CD4-positive, alpha-beta T cell treated with Interleukin-4 for 4 hours (primary cell): ENCODE measurements at places on chromosomes 1 and 21.

GRCh38 chr1:84089867-84090266 is 54.2 kb upstream of the PRKACB start:
- DNase-seq: no peak

- no peak for DNase-seq
These were observed 178.6 kb downstream of the PRDM16 start for GRCh38 chr1:3247521-3248121.

GRCh38 chr1:181504399-181504842 is 21.1 kb downstream of the CACNA1E start:
- DNase-seq: no peak

GRCh38 chr1:214249651-214250050 is 31.3 kb upstream of the SMYD2 start:
- DNase-seq: no peak

DNA sequence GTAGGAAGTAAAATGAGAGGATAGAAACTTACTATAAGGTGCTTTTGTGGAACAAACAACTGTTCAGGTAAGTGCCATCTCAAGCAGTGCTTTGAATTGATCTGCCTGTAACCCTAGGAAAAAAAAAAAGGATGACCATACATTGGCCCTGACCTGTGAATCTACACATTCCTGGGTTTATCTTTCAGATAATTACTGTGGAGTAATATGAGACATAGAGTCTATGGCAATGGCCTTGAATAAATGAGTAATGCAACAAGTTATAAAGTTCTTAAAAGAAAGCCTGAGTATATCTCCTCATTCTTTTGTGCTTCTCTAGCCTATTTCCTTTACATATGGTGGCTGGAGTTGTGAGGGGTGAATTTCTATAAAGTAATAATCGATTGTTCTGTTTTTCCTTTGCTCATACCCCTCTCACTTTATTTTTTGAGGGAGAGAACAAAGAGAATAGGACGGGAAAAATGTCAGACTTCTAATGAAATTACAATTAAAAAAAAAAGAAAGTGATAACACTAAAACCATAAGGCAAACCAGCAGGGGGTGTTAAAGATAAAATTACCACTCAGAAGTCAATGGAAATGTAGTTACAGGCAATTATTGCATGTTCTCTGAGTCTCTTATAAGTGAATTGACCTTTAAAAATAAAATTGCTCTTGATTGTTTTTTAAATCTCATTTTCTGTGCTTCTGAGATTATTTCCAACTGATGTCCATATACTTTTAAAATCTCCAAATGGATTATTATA is 12.4 kb upstream of the ATP1A1 start:
- peak; percentile 52 for DNase-seq

DNA sequence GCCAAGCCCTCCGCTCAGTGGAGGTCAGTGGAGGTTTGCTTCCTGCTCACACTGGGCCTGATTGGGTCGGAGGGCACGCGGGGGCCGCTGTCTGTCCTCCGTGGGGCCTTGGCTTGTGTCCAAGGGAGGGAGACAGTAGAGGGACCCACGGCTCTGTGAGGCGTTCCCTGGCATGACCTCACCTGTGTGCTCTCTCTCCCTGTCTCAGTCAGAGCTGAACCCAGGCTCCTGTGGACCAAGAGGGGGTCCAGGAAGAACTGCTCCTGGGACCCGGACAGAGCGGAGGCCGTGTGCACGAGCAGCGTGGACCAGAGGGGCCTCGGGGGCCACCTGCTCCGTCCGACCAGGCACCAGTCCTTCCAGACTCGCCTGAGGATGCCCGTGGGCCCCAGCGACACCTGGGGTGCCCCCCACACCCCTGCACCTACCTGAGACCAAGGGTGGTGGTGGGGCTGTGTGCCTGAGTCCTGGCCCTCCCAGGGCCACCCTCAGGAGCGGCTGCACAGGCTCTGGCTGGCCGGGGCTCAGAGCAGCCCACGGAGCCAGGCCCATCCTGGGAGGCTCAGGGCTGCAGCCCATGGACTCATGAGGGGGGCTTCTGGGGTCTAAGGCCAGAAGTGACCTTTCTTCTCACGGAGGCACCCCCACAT is 13.3 kb upstream of the TTLL10 start:
- DNase-seq: no peak

GRCh38 chr21:21236996-21237395 is 238.8 kb downstream of the NCAM2 start:
- DNase-seq: no peak

DNA sequence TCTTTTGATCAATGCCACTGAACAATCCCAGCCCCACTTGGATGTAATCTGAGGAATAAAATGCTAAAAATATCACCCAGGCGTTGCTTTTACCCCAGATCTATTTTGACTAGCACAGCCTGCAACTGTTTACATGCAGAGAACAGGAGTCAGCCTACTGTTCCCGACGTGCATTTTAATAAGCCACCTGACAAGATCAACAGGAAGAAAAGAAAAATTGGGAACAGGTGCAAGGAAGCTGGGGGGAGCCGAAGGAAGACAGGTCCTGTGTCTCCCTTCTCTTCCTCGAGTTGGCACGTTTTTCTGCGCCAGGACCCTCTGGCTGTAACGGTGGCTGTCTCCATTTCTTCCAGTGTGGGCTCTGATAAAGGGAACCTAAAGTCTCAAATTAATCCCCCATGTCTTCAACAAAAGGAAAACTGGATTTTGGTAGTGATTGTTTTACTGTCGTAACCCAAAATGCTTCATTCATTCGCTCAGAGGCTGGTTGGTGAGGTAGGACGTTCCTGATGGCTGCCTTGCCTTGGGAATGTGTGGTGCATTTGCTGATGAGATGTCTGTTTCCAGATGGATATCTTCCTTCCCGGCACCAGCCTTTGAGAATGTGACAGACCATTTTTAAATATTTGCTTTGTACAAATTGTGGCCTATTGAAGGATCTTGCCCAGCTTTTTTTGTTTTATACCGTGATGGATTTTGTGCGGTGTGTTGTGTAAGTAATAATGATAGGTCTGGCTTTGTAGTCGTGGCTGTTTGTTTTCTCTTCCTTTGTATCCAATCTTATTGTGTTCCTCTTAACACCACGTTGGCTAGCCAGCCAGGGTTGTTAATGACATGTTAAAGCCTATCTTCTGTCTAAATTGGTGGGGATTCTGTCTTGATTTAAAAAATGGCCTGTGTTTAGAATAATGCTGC is 117.5 kb downstream of the C1orf21 start:
- DNase-seq: no peak

GRCh38 chr1:30407865-30408580 is 315.4 kb downstream of the MATN1 start:
- no peak for DNase-seq

- no peak for DNase-seq
These were observed 26.5 kb downstream of the NFYC start for GRCh38 chr1:40717955-40718354.

- peak; percentile 39 for DNase-seq
These were observed 143.6 kb downstream of the VAV3 start for GRCh38 chr1:107821340-107821739.

GRCh38 chr1:234896477-234897389 is 231.9 kb downstream of the TOMM20 start:
- no peak for DNase-seq

DNA sequence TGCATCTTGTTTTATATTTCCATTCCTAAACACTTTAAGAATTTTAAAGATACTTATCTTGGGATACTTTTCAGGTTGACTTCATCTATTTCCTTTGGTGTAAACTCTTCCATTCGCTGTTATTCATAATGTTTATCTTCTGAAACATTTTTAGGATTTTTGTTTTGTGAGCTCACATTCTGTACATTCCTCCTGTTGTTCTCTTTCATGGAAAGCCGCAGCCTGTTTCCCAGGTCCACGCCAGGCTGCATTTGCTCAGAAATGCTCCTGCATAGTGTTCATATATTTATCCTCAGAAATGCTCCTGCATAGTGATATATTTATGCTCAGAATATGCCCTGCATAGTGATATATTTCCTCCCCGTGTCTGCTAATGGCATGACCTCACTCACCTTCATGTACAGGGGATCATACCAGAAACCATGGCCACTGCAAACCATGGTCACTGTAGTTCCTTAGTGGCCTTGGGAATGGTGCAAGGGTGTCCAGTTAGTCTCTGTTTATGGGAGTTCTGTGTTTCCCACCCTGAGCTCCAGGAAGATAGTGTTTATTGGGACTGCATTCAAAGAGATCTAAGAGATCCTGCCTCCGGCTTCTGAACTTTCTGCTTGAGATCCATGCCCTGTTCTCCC is 153.9 kb upstream of the GREM2 start:
- no peak for DNase-seq

DNA sequence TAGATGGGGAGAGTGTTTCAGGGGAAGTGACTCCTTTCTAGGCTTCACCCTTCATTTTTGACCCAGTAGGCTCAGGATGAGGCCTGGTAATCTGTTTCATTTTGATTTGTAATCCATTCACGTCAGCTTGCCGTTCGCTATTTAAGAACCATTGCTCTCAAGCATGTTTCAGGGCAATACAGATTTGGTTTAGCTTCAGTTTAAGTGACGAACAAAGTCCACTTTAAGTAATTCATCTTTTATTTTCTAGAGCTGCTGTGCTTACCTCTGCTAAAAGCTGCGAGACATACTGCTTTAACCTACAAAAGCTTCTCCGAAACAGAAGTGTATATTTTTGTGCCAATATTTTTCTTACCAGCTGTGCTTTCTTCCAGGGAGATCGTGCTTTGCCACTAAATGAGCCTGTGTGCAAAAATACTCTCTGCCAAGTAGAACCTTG is 8.9 kb upstream of the FMO3 start:
- no peak for DNase-seq

DNA sequence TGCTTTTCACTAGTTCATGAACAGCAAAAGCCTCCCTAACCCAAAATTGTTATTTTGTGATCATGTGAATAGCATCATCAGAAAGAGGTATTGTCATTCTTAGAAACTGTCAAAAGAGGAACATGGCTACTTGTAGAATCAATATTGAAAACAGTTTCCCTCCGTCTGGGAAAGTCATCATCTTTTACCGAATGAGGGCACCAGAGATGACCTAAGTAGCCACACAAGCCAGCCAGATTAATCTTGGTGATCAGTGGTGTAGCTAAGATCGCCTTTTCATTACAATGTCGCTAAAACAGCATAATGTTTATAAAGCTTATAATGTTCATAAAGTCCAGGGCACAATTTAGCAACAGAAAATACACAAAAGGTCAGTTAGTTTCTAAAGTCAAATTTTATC is 136.1 kb downstream of the SIPA1L2 start:
- DNase-seq: no peak

GRCh38 chr21:45309069-45309986 is 21.6 kb upstream of the POFUT2 start:
- DNase-seq: peak; percentile 25

- no peak for DNase-seq
These were observed 37.2 kb downstream of the ZFYVE9 start for GRCh38 chr1:52179073-52179472.

GRCh38 chr1:7967196-7967595 is 5.7 kb downstream of the PARK7 start:
- DNase-seq: no peak

- DNase-seq: no peak
These were observed 31.3 kb upstream of the BTG2 start for GRCh38 chr1:203273869-203274602.

GRCh38 chr1:185984113-185984836 is 250.1 kb downstream of the HMCN1 start:
- DNase-seq: no peak

DNA sequence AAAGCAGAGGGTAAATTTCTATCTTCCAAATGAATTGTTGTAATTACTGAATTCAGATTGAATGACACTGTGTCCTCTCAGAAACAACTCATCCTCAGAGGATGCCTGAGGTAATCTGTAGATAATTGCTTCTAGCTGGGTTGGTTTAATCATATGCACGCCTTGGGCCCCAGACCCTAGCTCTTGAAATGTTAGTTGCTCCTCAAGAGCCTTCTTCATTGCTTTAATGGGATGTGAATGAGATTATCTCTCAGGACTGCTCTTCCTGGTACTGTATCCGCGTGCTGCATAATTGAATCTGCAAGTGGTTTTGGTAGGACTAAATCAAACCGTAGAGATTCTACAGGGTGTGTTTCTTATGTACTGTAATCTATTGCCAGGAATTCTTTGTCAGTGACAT is 569.3 kb upstream of the NEGR1 start:
- no peak for DNase-seq

- DNase-seq: no peak
These were observed 22.5 kb downstream of the DMAP1 start for GRCh38 chr1:44235808-44236207.

DNA sequence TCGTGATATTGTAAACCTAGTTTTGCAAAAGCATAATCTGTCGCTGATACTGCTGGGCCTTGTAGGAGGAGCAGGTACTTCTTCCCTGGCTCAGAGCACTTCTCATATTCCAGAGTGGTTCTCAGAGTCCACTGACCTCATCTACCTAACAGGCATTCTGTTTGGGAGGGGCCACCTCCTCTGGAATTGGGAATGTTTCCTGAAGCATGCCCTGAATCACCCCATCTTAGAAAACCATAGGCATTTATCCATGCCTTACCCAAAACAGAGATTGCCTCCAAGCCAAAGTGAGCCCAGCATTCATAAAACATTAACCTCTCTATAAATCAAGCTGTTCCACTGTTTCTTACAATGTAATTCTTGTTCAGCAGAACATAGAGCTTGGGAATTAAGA is 35.1 kb downstream of the SLC44A3 start:
- DNase-seq: no peak

DNA sequence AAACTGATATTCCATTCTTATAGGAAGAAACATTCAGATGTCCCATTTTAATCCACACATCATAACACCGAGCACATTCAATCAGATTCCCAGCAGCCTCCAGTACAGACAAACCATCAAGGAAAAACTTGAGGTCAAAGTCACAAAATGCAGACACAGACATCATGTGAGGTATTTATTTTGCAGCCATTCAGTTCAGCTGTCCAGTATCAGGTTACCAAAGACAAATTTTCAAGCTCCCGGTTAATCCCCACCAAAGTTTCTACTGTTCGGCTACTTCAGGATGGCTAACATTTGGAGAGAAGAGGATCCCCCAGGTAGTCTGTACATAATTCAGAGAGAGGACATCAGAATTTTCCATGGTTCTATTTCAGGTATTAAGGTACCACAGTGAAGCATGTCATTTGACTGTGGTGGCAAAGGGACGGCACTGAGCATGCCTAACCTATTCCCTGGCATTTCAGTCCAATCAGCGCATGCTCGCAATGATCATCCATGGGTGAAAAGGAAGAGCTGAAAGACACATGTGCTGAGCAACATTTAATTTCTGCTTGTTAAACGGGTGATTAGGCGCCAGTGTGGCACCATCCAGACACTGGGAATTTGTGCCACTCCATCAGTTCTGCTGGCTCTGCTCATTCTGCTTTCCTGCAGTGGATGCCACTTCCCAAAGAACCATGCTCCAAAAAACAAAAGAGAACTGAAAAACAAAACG is 13.6 kb upstream of the NDC1 start:
- DNase-seq: no peak

- peak; percentile 7 for DNase-seq
These were observed 10.3 kb upstream of the KCNE1 start for GRCh38 chr21:34522284-34522683.

DNA sequence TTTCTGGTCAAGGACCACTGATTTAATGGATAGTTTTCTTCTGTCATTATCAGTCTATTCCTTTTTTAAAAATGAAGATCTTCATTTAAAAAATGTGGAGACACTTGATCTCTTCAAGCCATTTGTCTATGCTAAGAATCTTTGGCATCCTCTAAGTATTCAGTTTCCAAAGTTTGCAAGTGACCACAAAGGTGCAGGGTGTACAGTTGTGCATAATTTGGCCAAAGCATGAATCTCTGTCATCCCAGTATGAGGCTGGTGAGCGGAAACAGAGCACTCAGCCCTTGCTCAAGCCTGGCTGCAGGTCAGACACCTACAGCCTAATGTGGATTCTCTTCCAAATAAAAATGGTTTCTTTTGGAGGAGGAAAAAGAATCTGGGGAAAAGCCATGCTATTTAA is 19.8 kb downstream of the PARP1 start:
- no peak for DNase-seq

GRCh38 chr1:187383366-187383765 is 554.6 kb downstream of the PLA2G4A start:
- DNase-seq: no peak
